ENCODE measurements at places on chromosomes 11 and 22.

GRCh38 chr11:111933872-111934271 lies 3.3 kb upstream of the DIXDC1 start:
- DNase-seq: no peak

- DNase-seq: peak; percentile 46
Observed at GRCh38 chr22:49979587-49980264, 19.2 kb downstream of the PIM3 start.

DNA sequence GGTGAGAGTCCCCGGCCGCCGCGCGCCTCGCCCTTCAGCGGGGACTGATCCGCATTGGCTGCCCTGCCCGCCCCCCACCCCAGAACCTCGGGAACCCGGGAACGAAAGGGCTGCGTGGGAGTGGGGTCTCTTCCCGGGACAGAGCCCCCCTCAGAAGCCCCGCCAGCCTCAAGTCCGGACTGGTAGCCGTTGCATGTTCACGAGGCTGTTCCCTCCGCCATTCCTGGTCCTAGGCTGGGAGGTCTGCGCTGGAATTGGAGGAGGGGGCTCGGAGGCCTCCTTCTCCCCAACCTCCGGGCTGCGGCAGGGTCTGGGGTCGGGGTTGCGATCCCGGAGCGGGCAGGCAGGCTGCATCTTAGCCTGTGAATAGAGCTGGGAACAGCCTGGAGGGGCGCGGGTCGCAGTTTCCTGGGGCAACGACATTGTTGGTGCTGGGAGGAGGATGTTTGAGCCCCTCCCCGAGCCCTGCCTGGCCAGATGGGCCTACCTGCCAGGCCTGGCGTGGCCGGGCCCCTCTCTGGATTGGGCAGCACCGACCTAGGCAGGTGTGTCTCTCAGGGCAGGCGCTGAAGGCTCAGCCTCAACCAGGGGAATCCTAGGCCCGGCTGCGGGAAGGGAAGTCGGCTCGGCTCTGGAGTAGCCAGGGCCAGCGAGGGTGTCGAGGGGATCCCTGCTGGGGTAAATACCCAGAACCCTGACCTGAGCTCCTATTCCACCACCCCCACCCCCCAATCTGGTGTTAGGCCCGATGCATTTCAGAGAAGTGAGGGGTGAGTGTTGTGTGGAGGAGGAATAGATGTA lies 670 bp downstream of the MAPK8IP1 start:
- no peak for DNase-seq

DNA sequence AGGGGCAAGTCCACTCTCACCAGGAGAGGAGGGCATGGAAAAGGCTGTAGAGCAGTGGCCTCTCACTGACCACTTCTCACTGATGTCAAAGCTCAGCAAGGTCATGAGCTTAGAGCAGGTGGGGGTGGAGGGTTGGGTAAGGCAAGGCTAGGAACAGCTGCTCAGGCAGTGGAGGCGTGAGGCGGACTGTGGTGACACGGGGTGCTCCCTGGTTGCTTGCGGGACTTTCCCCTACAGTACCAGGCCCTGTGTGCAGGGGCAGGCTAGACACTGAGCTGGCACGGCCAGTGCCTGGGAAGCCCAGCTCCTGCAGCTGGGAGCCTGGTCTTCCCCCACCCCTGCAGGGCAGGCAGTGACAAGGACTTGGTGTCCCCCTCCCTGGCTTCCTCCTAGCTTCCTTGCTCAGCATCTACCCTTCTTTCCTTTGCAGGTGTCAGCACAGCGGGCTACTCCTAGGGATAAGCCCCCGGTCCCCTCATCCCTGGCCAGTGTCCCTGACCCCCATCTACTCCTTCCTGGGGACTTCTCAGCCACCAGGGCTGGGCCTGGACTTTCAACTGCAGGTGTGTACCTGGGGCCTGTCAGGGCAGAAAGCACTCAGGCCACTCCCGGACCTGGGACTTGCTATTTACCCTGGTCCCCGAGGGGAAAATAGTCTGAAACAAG lies 45.6 kb downstream of the PISD start:
- DNase-seq: no peak

GRCh38 chr11:5007561-5007960 lies 12.9 kb downstream of the OR51L1 start:
- DNase-seq: no peak

DNA sequence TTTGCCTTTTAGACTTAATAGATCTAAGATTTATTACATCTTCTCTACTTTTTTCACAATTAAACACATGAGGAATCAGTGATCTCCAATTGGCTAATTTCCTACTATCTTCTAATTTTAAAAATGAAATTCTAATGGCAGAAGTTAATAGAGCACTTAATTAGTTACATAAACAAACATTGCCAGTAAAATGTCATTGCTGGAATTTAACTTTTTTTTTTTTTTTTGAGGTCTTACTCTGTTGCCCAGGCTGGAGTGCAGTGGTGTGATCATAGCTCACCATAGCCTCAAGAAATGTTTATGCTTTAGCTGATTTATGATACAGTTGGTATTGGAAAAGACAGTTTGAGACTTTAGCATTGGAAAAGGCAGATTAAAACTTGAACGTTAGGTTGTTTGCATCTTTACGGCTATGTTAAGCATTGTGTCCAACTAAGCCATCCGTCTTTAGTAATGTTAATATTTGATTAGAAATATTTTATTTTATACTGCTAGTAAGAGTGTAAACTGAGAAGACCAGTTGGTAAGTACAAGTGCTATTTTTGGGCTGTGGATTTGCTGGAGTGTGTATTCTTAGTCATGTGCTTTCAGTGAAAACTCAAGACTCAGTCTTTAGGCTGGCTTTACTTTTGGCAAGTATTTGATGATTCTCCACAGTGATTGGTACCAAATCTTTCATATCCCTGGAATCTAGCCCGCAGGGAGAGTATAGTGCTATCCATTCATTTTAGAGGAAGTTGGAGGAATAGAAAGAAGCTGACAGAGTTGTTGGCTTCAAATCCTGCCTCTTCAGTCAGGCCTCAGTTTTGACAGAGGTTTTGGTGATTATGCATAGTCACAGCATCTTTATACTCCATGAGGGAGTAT lies 4.5 kb downstream of the ANO5 start:
- DNase-seq: no peak

GRCh38 chr11:68750195-68751003 lies 921 bp downstream of the TESMIN start:
- no peak for DNase-seq

DNA sequence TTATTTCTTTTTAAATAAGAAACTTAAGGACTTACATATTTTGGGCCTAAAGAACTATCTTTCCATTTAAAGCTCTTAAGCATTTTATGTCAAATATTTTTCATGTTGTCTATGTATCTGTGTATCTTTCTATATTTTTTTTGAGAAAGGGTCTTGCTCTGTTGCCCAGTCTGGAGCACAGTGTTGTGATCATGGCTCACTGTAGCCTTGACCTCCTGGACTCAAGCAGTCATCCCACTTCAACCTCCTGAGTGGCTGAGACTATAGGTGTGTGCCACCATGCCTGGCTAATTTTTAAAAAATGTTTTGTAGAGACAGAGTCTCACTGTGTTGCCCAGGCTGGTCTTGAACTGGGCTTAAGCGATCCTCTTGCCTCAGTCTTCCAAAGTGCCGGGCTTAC lies 8.0 kb downstream of the STT3A start:
- DNase-seq: no peak

- no peak for DNase-seq
Observed at GRCh38 chr22:24473284-24473683, 21.8 kb upstream of the UPB1 start.

GRCh38 chr11:102422817-102423712 lies 29.5 kb downstream of the TMEM123 start:
- DNase-seq: peak; percentile 18

GRCh38 chr11:4211991-4212390 lies 117.4 kb downstream of the RRM1 start:
- DNase-seq: peak; percentile 16

DNA sequence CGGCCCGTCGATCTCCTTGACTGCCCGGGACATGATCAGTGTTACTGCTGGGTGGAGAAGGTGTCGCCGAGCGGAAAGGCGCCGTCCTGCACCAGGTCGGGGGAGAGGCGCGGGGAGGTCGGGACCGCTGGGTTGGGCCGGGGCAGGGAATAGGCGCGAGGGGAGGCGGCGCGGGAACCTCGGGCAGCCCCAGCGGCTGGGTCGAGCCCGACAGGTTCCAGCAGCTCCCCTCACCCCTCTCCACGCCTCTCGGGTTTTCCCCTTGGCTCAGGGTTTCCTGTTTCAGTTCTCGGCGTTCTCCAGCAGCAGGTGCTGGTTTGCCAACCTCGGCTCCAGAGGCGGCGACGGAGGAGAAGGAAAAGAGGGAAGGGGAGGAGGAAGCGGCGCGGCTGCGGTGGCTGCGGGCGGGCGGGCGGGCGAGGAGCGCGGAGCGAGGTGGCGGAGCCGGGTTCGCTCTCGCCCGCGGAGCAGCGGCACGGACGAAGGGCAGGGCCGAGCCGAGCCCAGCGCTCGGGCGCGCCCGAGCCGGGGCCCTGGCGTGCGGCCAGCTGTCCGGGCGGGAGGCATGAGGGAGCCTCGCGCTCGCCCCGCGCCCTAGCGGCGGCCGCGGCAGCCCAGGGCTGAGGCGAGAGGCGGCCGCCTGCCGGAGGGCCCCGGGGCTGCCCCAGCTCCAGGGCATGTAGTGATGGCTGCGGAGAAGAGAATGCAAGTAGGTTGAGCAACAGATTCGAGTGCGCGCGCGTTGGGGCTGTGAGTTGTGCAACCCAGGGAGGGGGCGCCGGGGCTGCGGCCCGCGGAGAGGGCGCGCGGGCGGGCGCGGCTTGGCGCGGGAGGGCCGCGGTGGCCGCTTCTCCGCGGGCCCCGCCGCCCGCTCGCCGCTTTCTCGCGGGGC lies at the start of gene ZC3H12C:
ZC3H12C (plus strand) TSS at position 878 of the 892 bp plus-strand sequence. CDS start 20 bp downstream, outside the sequence.
- peak; percentile 95 for DNase-seq

DNA sequence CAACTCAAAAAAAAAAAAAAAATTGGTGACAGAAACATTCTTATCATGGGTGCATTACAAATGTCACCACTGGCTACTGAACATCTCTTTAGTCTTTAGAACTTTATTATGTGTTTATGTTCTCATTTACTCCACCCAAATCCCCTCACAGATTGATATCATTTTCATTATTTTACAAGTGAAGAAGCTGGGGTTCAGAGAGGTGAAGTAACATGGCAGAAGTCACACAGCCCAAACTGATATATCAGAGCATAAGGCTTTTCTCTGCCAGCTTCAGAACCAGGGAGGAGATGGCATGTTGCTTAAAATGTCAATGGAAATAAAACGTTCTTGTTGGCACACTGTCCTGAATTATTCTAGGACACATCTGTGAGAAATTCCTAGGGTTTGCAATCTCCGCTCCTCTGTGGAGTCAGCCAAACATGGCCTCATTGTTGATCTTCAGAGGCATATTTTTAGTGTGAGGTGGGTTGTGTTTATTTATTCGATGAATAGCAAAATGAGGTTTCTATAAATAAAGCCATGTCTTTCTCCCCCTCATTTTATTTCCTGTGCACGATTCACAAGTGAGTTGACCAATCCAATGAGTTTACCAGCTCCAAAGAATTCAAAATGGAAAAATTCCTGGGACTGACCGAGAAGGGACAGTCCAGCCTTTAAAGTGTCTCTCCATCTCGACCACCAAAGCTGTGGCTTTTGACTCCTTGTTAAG lies 72.9 kb upstream of the ANO1 start:
- peak; percentile 68 for DNase-seq

GRCh38 chr11:4083198-4083597 lies 11.4 kb upstream of the RRM1 start:
- no peak for DNase-seq

DNA sequence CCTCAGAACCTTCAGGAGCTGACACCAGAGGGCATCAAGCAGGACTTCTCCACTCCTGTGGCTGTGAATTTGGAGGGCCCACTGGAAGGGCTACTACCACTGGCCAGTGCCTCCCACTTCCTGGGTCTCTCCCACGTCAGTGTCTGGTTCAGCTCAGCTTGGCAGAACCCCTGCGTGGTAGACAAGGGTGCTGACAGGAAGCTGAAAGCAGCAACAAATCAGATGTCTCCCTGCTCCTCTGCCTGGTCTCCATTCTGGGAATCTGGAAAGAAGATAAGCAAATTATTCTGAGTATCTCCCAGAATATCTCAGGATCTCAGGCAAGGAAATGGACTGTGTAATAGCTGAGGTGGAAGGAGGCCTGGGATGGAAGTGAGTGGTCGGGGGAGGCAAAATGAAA lies 61.5 kb downstream of the TMPRSS5 start:
- DNase-seq: no peak

GRCh38 chr11:27397624-27398399 lies 34.8 kb upstream of the CCDC34 start:
- no peak for DNase-seq

- peak; percentile 95 for DNase-seq
Observed at GRCh38 chr11:115606498-115607220, 102.4 kb upstream of the CADM1 start.

DNA sequence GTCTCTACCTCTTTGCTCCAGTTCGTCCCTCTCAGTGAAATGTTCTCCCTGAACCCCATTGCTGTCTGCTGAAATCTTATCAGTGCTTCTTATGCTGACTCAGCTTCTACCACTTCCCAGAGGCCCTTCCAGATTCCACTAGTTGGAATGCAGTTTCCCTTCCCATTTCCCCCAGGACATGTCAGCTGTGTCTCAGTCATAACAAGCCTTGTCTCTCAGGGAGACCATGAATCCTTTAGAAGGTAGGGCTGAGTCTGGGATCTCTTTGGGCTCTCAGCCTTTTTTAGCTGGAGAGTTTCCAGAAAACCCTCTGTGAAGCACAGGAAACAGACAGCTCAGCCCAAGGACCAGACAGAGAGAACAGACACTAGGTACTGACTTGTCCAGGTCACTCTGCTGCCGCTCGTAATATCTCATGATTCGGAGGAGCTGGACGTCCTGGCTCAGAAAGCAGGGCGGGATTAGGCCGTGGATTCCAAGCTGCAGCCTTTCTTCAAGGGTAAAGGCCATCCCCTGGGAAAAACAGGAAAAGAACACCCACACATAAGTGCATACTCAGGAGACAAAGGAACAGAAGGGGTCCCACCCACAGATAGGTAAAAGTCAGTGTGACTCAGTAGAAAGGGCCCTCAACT lies 113.0 kb downstream of the ME3 start:
- DNase-seq: peak; percentile 74

GRCh38 chr11:63443714-63444113 lies 47.3 kb downstream of the PLAAT5 start:
- DNase-seq: no peak

- DNase-seq: no peak
Observed at GRCh38 chr11:84663731-84664130, 963.4 kb downstream of the DLG2 start.
